Stimulated activated CD8-positive, alpha-beta memory T cell treated with anti-CD3 and anti-CD28 coated beads, Interleukin-4, amount 100 ng/mL, for 4 hours (primary cell): ENCODE measurements at places on chromosomes 7 and 10.

GRCh38 chr10:116848032-116848943, 1.0 kb upstream of the ENO4 start:
- no peak for DNase-seq

DNA sequence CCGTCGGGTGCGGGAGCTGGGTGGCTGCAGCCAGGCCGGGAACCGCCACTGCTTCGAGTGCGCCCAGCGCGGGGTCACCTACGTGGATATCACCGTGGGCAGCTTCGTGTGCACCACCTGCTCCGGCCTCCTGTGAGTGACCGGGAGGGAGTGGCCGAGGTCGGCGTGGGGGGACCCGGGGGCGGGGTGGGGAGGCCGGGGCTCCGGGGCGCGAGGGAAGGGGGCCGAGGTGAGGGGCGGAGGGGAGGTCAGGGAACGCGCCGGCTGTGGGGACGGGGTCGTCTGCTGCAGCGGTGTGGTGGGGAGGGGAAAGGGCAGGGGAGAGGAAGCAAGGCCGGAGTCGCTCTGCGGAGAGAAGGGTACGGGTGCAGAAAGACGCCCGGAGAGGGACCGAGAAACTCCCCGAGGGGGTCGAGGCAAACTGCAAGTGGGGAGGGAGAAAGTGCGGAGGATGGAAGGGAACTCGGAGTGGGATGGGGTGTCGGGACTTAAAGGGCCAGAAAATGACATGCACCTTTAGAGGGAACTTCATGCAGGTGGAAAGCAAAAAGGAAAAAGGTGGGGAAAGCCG, 518 bp downstream of the AGFG2 start:
- DNase-seq, result no peak

DNA sequence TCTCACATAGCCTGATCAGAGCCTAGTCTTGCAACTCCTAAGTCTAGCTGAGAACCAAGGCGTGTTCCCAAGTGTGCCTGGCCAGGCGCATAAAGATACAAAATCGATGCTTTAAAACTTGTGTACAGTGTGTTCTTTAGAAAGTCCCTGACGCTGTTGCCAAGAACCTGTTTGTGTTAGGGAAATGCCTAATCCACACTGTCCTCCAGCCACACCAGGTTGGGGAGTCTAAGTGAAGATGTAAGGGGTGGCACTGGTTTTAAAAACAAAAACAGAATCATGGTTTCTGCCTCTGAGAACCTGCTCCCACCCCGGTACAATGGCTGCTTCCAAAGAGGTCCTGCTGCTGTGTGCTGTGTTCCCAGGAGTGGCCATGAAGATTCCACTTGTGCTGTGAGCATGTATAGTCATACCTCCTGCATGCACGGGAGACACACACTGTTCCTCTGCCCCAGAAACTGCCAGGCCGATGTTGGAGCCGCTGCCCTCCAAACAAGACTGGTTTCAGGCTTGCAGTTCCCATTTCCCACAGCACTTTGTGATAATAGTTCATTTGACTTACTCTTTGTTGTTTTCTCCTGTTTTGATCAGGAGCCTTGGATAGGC, 88.5 kb downstream of the CCNY start:
- no peak for DNase-seq

DNA sequence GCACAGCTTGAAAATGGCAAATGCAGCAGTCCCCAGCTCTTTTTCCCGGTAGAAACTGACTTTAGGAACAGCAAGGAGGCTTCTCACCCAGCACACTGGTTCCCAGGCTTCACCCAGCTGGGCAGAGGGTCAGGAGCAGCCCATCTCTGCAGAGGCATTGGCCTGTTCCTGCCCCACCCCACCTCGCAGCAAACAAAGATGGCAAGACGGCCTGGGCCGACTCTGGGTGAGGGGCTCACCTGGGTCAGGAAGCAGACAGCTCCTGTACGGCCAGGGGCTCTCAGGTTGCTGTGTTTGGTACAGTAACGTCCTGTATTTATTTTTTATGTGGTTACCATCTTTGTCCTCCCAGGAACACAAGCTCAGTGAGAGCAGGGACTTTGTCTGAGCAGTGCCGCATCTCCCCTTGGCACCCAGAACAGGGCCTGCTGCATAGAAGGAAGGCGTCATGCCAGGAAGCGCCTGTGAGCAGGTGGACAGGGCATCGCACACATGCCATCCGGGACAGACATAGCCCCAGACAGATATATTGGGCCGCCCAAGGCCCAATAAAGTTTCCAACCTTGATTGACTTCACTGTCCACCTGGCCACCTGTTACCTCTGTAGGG, 585.0 kb upstream of the FOXK1 start:
- no peak for DNase-seq

GRCh38 chr10:31771331-31771831, 157.2 kb downstream of the ARHGAP12 start:
- no peak for DNase-seq

DNA sequence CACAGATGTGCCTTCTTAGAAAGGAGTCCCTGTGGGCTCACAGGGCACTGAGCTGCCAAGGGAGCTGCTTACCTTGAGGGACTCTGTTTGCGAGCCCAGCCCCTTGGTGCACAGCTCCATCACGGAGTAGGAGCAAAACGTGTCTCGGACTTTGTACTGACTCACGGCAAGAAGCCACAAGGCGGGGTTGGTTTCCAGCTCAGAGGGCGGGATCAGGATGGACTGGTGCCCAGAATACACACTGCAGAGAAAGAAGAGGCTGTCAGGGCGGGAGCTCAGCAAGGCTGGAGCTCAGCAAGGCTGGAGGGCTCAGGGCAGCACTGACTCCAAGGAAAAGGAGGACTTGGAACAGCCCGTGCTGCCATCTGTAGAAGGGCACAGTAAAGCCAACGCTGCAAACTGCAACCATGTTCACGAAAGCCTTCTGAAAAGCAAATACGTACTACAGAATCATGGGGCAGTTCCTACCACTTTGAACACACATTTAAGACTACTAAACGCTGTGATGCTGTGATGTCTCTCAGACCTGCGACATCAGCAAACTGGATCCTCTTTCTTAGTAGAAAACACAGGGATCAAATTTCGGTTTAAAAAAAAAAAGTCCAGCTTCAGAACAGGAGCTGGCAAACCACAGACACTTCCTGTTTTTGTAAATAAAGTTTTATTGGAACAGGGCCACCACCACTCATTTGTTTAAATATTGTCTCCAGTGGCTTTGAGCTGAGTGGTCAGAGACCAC, 194.3 kb downstream of the ZMYND11 start:
- no peak for DNase-seq

GRCh38 chr10:49620286-49620810, 6.5 kb downstream of the CHAT start:
- no peak for DNase-seq

- DNase-seq, result no peak
These were observed 135.4 kb upstream of the PHF14 start for GRCh38 chr7:10838228-10838627.

- no peak for DNase-seq
These were observed 51.3 kb downstream of the GLI3 start for GRCh38 chr7:42185726-42186125.

DNA sequence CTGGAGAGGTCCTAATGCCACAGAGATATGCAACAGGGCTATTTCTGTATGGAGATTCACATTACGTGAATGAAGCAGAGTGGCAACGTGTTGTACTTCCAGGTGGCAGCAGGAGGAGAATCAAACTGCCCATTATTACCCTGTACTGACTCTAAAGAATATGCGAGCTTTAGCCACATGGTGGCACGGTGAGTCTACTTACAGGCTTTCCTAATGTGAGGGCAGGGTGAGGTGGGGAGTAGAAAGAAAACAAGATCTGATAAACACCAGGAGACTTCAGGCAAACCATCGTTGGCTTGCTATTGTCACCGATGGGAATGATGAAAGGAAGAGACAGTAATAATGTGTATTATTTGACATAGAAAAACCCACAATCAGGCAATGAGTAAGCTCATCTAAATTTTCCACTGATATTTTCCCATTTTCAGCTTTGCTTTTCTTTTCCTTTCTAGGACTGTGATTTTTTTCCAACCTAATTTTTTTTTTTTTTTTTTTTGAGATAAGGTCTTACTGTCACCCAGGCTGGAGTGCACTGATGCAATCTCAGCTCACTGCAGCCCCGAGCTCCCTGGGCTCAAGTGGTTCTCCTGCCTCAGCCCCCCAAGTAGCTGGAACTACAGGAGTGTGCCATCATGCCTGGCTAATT, 164.3 kb downstream of the BTAF1 start:
- DNase-seq, result peak; percentile 6

GRCh38 chr10:535952-536351, 153.5 kb downstream of the DIP2C start:
- no peak for DNase-seq

GRCh38 chr10:70668454-70668970, 3.8 kb upstream of the ADAMTS14 start:
- no peak for DNase-seq

DNA sequence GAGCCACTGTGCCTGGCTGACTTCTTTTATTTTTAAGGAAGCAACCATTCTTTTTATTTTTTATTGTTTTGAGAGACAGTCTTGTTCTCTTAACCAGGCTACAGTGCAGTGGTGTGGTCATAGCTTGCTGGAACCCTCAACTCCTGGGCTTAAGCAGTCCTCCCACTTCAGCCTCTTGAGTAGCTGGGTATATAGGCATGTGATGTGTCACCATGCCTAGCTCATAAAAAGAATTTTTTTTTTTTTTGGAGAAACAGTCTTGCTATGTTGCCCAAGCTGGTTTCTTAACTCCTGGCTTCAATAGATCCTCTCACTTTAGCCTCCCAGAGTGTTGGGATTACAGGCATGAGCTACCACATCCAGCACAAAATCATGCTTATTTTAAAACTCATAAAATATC, 5.8 kb downstream of the MCU start:
- DNase-seq, result no peak

GRCh38 chr7:50837965-50838364, 55.3 kb upstream of the GRB10 start:
- no peak for DNase-seq

DNA sequence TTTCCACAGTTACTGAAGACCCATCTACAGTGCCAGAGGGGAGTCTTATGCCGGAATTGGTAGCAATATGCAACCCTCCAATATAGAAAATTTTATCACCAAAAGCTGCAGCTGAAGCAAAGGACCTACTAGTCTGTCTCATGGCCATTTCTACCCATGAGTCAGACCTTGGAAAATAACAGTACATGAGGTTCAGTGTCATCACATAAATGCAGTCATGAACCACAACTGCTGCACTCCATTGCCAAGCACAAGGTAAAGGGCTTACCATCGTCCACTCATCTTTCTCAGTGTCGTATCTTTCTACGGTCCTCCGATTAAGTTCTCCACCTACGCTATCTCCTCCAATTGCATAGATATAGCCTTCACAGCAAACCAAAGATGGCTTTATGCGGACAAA, 21.8 kb downstream of the KBTBD2 start:
- no peak for DNase-seq

GRCh38 chr7:116588225-116588624, 63.4 kb downstream of the CAV1 start:
- DNase-seq, result no peak

- no peak for DNase-seq
These were observed 258.8 kb downstream of the XPNPEP1 start for GRCh38 chr10:109664554-109664953.

- no peak for DNase-seq
These were observed 339.0 kb downstream of the RNLS start for GRCh38 chr10:88243836-88244730.

DNA sequence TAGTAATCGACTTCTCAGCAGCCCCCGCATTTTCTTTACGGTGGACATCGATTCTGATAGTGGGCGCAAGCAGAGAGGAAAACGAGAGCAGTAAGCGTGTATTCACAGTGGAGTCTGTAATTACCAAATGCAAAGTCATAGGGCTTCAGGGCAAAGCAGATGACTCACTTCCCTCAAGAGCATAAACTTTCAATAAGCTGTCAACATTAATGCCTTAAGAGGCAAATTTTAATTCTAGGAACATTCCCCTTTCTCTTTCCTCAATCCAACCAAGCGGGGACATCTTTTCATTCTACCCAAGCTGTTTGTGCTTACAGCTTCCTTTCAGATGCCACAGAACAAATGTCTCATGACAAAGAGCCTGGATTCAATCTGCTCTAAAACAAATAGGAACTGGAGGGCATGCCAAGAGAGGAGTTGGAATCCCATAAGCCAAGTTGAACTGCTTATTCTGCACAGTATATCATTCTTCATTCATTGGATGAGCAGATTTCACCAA, 48.6 kb downstream of the MALSU1 start:
- no peak for DNase-seq

GRCh38 chr7:85600395-85600794, 413.5 kb upstream of the SEMA3D start:
- no peak for DNase-seq

DNA sequence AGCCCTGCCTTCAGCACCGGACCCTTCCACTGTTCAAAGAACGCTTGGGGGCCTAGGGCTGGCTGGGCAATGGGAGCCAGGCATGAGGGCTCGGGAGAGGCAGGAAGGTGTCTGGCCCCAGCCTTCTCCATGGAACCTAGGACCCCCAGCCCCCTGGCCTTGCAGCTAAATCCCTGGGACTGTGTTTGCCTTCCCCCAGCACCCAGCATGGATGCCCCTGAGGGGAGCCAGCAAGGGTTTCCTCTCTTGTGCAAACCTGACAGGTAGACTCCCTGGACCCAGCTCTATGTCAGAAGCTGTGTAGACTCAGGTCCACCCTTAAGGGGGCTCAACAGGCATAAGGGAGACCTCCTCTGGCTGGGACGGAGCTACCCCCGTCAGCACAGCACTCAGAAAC, 288.0 kb downstream of the GRID1 start:
- DNase-seq, result no peak
